ENCODE measurements at places on chromosomes 16 and 17.

- DNase-seq: no peak
These were observed 38.1 kb downstream of the SRL start for GRCh38 chr16:4203748-4204147.

- no peak for DNase-seq
These were observed 11.1 kb downstream of the ABR start for GRCh38 chr17:1168533-1169220.

DNA sequence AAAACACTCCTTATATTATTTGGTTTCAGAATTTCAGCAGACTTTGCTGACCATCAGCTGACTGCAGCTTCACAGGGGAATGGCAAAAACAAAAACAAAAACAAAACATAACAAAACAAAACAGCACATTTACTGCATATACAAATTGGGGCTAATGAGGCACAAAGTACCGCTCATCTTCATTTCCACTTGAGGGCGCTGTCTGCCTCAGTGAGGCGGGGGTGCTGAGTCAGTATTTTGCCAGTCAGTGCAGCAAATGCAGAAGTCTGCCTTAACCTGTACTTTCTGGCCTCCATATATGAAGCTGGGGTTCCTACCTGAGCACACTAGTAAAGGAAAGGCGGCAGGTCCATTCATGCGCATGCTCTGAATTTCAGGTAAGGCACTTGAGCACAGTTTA lies 13.5 kb upstream of the DYNLRB2 start:
- no peak for DNase-seq

GRCh38 chr16:30473231-30474073 lies 910 bp downstream of the ITGAL start:
- DNase-seq: no peak

DNA sequence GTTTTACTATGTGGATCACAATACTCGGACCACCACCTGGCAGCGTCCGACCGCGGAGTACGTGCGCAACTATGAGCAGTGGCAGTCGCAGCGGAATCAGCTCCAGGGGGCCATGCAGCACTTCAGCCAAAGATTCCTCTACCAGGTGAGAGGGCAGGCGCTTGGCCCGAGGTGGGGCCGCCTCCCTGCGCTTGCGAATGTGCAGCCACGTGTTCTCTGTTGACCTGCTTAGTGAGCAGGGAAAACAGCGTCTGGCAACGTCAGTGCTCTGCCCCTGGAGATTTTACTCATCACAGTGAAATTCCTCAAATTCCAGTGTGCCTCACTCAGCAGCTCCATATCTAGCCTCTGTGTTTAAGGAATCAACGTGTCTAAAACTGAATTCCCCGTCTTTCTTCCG lies 33.4 kb upstream of the CLEC18A start:
- peak; percentile 73 for DNase-seq

DNA sequence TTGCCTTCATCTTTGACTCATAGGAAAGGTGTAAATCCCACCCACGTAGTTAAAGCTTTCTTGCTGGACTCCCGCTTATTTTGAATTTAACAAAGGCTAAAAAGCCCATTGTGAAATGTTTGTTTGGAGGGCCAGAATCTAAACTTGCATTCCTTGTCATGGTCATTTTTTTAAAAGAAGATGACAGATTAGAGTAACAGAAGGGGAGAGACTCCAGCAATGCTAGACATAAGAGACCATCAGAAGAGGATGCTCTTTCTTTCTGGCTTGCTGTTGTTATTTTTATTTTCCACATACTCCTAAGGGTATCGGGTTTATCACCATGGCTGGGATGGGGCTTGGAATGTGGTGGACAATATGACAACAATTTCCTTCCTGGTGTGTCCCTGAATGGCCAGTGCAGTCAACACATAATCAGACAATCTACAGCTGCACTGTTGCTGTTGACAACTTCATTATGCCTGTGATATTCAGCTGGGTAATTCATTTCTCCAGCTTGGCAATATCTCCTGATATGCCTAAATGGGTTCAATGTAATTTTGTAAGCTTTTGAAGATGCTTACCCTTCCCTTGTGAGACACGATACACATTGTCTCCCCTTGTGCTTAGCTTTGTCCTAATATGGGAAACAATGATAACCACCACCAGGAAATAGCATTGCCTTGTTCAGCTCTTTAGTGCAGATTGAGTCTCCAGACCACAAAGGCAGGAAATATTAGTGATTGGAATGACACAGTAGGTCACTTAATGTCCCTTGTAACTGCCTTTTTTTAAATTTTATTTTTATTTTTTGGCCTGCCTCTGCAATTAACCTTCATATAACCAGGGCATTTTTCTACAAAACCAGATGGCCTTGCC lies 164.3 kb downstream of the ANKFN1 start:
- no peak for DNase-seq

GRCh38 chr17:149231-149630 lies 11.9 kb downstream of the SCGB1C2 start:
- DNase-seq: no peak

GRCh38 chr16:85222155-85222863 lies 110.0 kb upstream of the CIBAR2 start:
- DNase-seq: no peak

DNA sequence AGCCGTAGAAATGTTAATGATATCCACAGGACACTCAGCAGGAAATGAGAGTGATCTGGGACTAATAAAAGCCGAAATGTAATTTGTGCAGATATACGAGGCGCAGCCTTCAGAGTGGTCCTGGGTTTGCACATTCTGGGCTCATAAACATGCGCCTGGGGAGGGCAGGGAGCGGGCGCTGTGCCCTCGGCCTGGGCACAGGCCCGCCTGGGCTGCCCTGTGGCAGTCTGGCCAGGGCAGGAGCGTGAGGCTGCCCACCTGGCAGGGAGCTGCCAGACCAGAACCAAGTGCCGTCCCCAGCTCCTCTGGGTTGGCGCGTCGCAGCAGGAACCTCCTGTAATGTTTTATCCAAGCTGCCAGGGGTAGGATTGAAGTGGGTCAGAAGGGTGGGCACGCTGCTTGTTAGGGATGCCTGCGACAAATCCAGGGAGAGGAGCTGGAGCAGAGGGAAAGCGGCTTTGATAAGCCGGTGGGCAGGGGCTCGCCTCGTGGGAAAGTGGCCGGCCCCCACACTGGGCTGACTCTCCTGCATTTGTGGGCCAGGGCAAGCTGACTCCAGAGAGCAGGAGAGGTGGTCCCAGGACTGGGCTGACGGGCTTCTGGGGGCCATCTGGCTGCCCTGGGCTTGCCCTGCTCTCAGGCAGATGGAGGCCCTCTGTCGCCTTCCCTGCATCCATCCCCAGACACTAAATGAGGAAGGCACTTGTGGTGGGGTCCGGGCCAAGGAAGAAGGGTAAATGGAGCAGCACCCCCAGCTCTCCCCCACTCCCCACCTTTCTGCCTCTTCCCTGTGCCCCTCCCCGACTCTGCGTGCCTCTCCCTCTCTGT lies 45.9 kb downstream of the SREBF1 start:
- no peak for DNase-seq

GRCh38 chr16:75192606-75193264 lies 14.2 kb downstream of the CTRB2 start:
- no peak for DNase-seq

DNA sequence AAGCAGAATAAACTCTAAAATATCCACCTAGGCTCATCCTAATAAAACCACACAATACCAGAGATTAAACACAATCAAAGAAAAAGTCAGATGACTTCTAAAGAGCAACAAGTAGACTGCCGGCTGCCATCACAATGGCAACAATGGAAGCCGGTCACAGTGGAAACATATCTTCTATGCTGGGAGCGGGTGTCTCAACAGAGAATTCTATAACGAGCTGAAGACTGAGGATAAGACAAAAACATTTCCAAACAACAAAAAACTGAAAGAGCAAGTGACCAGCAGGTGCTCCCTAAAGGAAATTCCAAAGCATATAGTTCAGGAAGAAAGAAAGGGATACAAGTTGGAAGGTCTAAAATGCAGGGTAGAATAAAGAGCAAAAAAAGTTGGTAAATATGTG lies 8.9 kb downstream of the NSMCE1 start:
- no peak for DNase-seq

DNA sequence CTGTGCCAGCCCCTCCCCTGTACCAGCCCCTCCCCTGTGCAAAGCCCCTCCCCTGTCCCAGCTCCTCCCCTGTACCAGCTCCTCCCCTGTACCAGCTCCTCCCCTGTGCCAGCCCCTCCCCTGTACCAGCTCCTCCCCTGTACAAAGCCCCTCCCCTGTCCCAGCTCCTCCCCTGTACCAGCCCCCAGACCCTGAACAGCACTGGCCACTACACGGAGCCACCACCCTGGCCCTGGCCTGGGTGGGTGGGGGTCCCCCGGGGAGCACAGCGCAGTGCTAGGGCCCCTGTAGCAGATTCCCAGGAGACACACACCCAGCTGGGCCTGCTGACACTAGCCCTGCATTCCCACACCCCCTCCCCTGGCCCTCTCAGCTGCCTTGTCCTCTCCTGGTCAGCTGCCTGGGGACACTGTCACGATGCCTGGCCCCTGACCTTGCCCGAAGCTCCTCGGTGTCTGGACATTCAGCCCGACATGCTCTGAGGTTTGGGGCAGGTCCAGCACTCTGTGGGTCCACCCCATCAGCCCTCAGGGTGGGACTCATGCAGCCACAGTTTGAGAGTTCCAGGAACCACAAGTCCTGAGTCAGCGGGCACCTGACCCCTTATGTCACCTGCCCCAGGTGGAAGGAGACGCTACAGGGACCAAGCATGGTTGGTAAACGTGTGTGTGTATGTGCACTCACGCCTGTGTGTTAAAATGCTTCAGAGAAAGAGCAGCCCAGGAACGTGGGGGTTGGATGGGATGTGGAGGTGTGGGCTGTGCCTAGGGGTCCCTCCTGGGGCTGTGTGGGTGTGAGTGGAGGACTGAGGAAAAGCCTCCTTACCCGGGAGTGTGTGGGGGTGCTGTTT lies 114.2 kb downstream of the METRNL start:
- DNase-seq: no peak

- no peak for DNase-seq
These were observed 57.9 kb upstream of the CREBBP start for GRCh38 chr16:3938471-3938842.

GRCh38 chr17:49472527-49472926 lies 22.6 kb upstream of the NGFR start:
- DNase-seq: no peak

DNA sequence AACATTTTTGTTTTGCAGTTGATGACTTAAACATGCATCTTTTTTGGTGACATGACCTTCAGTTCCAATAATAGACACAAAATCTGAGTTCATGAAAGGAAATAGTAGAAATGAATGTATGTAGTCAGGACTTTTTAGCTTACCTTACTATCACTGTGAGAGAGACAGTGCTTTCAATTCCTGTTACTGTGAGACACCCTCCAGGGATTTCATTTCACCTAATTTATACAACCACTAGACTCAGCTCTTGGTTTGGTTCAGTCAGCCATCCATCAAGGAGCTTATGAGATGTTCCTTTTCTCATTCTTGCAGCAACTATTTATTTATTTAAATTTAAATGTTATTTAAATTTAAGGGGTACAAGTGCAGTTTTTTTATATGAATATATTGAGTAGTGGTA lies 77.9 kb downstream of the MAP2K4 start:
- no peak for DNase-seq

GRCh38 chr17:82021107-82021899 lies 1.4 kb downstream of the CENPX start:
- peak; percentile 49 for DNase-seq

GRCh38 chr17:76740329-76741118 lies 2.6 kb downstream of the MFSD11 start:
- no peak for DNase-seq

DNA sequence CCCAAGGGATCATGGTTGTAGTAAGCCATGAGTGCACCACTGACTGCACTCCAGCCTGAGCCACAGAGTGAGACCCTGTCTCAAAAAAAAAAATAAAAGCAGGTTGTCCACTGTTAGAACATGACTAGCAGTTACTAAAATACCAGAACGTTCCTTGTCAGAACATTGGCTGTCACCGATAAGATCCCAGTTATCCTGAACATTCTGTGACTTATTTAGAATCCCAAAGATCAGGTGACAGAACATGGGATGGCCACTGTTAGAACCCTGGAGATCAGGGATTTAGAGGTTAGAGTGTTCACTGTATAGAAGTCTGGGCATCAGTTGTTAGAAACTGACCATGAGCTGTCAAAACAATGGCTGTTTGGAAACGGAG lies 8.6 kb downstream of the CES4A start:
- DNase-seq: no peak

GRCh38 chr16:6124136-6124535 lies 1026.5 kb upstream of the EEF2KMT start:
- DNase-seq: no peak

GRCh38 chr17:38907930-38908675 lies 17.3 kb upstream of the LASP1NB start:
- DNase-seq: no peak

GRCh38 chr17:33892717-33893591 lies 362.1 kb upstream of the CCL2 start:
- no peak for DNase-seq

DNA sequence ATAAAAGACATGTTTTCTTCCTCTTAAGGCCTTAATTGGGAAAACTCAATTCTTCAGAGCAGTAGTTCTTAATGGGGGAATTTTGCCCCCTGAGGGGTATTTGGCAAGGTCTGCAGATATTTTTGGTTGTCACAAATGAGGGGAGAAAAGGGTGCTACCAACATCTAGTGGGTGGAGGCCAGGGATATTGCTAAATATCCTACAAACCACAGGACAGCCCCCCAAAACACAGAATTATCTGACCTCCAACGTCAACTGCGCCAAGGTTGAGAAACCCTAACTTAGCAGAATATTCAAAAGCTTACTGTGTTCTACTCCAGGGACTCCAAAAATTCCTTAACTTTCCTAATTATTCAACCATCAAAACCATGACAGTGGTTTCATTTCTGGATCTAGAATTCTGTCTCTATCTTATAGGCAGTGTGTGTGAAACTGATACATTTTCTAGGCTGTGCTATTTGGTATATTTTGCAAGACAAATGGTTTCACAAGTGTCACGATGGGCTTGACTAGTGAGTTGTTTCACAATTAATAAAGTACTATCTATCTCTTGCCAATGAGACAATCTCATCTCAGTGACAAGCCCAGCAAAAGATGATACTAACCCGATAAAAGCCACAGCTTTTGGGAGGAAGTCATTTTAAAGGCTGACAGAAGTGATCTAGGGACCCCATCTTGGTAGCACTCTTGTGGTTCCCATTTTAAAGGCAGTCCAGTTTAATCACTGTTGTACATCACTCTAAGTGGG lies 14.7 kb downstream of the TXNDC11 start:
- no peak for DNase-seq

DNA sequence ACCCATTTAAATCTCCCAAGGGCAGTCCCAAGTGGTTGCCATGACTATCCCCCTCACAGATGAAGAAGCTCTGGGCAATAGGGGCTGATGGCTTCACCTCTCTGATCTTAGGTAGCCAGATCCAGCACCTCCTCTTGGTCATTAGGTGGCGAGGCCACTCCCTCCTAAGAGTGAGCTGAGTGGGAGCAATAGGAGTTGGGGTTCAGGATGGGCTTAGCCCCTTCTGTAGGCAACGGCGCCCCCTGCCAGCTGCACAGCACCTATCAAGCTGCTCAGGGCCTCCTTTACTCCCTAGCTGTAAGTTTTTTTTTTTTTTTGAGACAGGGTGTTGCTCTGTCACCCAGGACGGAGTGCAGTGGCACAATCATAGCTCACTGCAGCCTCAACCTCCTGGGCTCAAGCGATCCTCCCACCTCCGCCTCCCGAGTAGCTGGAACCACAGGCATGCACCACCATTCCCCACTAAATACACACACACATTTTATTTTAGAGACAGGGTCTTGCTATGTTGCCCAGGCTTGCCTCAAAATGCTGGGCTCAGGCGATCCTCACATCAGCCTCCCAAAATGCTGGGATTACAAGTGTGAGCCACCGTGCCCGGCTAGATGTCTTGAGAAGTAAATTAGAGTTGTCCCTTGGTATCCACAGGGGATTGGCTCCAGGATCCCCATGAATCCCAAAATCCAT lies 3.5 kb upstream of the RRAD start:
- no peak for DNase-seq

Data from AG09319 (cell line).